Breast epithelium (tissue), 4 donors: ENCODE measurements at places on chromosomes 3 and 15. TPM values are rescaled to one million over a fixed set of nuclear protein-coding genes. Genes with fewer than 3 reads are reported as not detected.

The MELTF gene
- 58.2 TPM for total RNA-seq

The SLC9A9 gene
- 7.8 TPM for total RNA-seq

The CCR8 gene
- not detected for total RNA-seq

The TEX55 gene
- not detected for total RNA-seq

The ZNF860 gene
- total RNA-seq, result 4.2 TPM

- DNase-seq, result no peak
Observed at GRCh38 chr3:101039285-101039684, 46.1 kb upstream of the ABI3BP start.

DNA sequence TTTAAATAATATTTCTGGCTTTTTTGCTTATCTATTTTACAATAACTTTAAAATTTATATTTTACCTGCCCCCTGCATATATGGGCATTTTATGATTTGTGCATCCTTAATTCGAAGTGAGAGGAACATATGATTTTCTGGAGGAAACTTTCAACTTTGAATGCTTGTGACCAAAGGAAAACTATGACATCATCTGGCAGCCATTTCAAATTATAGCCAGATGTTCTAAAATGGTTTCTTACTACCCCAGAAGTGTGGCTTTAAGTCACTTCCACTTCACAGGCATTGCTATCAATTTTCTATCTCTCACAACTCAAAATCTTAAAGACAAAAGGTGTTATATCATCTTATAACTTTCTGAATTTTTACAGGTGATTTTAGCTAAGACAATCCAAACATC lies 508.8 kb downstream of the RBMS3 start:
- DNase-seq, result no peak

- DNase-seq, result no peak
Observed at GRCh38 chr3:29291982-29292363, 11.1 kb downstream of the RBMS3 start.

DNA sequence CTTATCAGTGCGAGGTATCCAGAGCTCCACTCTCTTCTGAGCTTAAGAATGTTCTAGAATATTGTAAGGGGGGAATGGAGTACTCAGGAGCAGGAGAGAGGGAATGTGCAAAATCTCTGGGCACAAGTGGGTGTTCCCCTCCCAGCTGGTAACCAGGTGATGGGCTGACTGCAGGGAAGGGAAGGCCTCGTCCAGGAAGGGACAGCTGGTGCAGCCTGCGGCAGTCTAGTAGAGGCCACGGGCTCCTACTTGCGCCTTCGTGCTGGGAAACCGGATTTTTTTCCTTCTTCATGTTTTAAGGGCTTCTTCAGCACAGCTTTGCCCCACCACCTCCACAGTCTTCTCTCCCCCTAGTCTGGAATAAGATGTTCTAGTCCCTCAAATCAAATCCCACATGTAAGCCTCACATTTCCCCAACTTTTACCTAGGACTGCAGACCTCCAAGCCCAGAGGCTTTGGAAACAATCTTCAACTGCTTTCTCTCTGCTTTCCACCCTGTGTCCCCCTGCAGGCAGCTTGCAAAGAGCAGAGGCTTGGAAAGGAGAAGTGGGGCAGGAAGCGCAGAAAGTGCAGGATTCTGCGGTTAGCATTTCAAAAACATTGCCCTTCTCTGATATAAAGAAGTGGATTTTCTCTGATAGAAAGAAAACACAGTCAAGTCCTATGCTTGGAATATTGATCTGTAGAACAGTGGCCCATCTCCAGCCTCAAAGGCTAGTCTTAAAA lies 11.9 kb upstream of the CGNL1 start:
- no peak for DNase-seq

DNA sequence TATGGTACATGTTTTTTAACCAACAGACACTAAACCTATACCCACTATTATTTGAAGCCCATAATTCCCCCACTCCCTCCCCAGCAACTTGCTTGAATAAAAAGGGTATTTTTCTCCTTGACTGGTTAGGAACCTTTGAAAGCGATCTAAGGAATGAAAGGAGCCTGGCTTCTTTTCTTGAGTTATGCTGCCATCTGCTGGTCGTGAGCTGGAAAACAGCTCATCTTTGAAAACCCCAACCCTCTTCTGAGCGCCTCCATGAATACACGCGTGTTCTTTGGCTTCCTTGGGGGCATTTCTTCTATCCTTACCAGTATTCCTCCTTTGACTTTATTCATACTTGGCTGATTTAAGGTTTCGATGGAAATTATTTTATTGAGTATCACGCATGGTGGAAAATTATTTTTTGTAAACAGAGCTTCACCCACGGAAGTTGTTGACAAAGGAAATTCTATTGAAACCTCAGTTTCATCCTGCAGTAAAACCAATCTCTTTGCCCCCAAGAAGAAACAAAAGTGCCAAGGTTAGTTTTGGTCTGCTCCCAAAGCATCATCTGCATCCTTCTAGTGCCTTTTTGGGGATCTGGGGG lies 171.6 kb downstream of the SV2B start:
- no peak for DNase-seq

GRCh38 chr15:21271566-21271965 lies 168.7 kb downstream of the POTEB3 start:
- DNase-seq, result no peak

DNA sequence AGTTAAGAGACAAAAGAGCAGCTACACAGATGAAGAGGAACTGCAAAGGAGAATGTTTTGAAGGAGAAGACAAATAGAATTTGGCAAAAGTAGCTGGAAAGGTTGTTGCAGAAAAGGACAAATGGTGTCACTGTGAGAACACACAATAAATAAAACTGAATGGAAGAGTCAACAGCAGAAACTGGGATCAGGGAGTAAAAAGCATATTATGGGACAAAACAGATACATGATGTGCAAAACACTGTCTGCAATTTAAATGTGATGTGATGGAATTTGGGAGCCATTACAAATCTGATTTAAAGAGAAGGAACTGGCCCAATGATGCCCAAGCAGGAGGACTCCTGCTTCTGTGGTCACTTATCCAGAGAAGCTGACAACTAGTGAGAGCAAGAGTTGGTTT lies 46.1 kb downstream of the CD47 start:
- DNase-seq, result no peak

- no peak for DNase-seq
Observed at GRCh38 chr3:137202941-137203340, 245.2 kb downstream of the IL20RB start.

DNA sequence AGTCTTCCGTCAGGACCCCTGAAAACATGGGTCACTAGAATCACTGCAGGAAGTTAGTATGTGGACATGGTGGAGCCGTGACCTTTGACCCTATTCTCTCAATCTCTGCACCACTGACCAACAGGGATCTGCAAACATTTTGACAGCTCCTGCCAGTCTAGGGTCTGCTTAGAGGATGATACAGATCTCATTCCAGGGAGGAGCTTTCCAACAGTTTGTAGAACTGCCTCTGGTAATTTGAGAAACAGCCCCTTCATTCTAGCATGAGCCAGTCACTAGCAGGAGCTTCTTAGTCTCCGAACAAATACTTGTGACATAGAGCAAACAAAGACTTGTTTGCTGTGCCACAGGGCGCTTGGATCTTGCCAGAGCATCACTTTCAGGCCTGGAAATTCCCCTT lies 270.3 kb upstream of the CFAP20DC start:
- DNase-seq, result no peak

GRCh38 chr3:55402886-55403609 lies 84.1 kb downstream of the WNT5A start:
- DNase-seq, result no peak

DNA sequence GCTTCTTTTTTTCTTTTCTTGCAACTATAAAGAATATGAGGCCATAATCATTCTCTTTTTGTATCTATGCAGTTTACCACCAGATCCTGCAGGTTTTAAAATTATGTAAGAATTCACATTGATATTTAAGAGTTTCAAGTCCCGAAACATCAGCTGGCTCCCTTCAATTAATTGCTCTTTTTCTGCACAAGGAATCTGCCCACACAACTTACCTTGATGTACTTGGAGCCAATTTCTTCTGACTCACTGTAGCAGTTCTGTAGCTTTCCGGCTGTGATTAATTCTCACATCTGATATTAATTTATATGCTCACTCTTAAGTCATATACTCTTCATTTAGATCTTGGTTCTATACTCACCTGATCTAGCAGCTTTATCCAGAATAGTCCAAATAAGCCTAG lies 781.8 kb downstream of the CADM2 start:
- no peak for DNase-seq

DNA sequence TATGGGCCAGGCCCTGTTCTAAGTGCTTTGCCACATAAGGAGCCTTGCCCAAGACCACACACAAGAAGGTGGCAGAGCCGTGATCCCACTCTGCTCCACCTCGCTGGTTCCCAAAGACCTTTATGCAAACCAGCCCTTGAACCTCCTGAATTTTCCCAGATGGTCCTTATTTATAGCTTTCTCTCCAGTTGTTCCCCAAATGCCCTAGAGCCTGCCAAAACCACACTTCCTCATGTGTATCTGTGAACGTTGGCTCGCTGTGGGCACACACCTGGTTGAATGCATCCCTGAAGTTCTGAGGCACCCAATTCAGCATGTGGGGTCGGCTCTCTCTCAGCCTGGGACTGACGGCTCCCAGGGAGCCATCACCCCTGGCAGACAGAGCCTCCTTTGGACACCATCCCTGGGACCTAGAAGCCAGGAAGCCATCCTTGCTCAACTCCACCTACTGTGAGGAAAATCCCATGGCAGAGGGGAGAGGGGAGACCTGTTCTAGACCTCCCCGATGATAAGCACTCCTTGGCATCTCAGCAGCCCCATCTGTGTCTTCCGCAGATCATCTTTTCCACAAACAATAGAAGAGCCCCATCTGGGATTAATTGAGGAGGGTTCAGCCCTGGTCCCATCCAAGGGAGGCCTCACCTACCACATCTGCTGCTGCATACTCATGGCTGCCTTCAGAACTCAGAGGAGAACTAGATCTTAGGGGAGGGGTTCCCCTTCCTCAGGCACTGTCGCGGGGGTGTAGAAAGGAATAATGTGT lies 42.3 kb upstream of the LIMD1 start:
- DNase-seq, result no peak

DNA sequence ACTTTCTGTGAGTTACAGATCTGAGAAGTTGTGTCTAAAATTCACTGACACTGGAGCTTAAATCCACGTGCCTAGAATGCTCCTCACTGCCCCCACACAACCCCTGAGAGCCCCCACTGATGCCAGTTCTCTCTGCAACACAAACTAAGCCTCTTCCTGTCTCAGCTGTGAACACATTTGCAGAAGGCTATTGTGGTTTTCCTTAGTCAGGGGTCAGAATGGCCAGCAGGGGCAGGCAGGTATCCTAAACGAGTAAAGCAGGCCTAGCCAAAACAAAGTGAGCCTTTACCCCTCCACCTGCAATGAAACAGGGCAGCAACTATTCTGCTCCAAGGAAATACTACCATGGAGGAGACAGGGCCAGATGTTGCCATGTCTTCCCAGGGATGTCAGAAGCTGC lies 78.6 kb downstream of the FHIT start:
- DNase-seq, result no peak

DNA sequence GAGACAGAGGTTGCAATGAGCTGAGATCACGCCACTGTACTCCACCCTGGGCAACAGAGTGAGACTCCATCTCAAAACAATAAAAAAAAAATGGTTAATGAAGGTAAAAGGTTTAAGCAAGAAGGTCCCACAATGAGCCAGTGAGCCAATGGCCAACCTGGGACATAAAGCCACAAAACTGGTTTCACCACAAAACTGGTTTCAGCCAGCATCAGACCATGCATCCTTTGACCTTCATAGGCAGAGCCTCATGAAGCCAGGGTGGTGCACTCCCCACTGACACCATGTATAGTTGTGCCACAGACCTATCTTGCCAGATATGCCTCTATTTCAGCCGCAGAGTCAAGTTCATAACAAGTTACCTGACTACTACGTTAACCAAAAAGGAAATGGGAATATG lies 41.9 kb downstream of the SCAP start:
- DNase-seq, result peak; percentile 62
